Stimulated activated CD4-positive, alpha-beta T cell treated with anti-CD3 and anti-CD28 coated beads, Interleukin-15, amount 100 ng/mL, for 1 hour (primary cell): ENCODE measurements at places on chromosomes 1 and 21.

GRCh38 chr21:33761441-33762036, 119.2 kb downstream of the ITSN1 start:
- no peak for DNase-seq

DNA sequence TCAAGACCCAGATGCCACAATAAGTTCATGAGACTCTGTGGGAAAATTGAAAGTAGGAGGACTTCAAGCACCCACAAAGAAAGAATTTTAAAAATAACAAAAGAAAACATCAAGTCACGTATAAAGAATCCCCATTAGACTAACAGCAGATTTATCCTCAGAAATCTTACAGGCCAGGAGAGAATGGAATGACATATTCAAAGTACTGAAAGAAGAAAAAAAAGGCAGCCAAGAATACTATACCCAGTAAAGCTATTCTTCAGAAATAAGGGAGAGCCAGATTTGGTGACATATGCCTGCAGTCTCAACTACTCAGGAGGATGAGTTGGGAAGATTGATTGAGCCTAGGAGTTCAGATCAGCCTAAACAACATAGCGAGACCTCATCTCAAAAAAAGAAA, 84.3 kb upstream of the CD53 start:
- no peak for DNase-seq

- no peak for DNase-seq
Measured at GRCh38 chr1:42999308-42999707, 40.6 kb upstream of the SLC2A1 start.

DNA sequence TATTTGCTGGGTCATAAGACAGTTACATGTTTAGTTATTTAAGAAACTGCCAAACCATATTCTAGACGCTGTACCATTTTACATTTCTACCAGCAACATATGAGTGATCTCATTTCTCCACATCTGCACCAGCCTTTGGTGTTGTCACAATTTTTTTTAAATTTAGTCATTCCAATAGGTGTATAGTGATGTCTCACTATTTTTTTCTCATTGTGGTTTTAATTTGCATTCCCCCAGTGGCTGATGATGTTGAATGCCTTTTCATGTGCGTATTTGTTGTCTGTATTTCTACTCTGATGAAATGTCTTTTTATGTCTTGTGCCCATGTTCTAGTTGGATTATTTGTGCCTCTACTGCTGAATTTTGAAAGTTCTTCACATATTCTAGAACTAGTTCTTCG, 38.4 kb downstream of the NFASC start:
- no peak for DNase-seq

- DNase-seq, result no peak
Measured at GRCh38 chr1:168550971-168551370, 7.2 kb upstream of the XCL2 start.

GRCh38 chr1:167705250-167705649, 16.5 kb upstream of the MPZL1 start:
- DNase-seq, result no peak

- DNase-seq, result no peak
Measured at GRCh38 chr1:30856260-30856790, 52.2 kb downstream of the SDC3 start.

- no peak for DNase-seq
Measured at GRCh38 chr1:189752461-189752995, 725.1 kb downstream of the BRINP3 start.

- no peak for DNase-seq
Measured at GRCh38 chr1:117697220-117697781, 91.5 kb downstream of the TENT5C start.
